ENCODE measurements at places on chromosomes 2 and 18.

DNA sequence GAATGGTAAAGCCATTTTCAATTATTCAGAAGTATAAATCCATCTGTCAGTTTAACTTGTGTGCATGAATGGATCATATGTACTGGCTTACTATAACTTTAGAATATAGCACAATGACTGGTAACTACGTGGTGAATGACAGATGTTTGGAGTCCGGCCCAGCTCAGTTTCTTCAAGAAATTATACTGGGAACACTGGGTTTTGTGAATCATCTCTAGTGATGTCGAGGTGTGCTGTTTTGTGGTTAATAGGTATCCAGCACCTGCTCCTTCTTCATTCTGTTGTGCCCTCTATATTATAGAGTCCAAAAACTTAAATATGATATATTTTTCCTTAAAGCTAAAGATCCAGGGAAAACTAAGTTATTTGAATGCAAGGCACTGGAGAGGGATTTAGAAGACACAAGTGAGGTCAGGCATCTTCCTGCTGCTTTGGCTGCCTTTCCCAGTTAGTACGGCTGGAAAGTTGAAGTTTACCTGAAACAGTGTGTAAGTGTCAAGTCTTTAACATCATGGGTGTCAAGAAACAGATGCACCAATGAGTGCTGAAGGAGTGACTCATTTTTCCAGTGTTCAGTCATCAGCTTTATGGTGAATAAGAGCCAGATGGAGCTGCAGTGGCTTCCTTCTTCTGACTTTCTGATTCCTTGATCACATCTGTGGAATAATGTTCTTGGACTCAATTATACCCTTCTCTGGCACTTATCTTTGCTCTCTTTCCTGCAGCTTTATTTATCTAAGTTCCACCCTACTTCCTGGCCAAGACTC lies 1079.5 kb upstream of the CELF4 start:
- no peak for DNase-seq

- DNase-seq, result no peak
These were observed 108.8 kb downstream of the LPIN1 start for GRCh38 chr2:11855064-11855760.

DNA sequence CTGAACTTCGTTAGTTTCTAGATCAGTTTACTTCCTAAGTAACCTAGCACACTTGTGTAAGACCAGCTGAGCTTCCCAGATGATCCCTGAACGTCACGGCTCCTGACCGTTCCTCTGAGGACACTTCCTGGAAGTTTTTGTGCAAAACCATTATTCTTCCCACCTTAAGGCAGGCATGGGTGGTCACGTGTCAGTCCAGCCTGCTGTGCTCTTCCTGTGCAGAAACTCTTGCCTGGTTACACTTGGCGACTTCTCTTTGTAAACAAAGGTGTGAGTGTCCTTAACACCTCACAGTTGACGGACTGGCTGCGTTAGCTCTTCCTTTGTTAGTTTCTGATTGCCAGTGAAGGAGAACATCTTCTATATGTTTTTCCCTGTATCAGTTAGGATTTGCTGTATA lies 118.3 kb downstream of the SH3RF3 start:
- DNase-seq, result no peak

DNA sequence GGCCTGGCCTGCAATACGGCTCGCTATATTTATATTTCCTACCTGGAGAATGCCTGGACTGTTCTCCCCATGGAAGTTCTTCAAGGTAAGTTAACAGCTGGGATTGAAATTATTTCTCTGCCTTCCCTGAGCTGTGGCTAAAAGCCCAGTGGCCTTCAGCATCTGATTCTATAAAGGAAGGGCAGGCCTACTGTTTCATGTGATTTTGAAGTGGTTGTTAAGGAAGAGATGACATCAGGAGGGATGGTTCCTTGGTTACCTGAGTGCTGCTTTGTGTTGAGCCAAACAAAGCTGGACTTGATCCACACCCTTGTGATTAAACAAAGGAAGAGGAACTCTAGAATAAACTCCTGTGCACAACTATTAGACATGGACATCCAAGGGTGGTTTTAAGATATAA lies 61.6 kb downstream of the MFSD6 start:
- no peak for DNase-seq

GRCh38 chr2:30584116-30584515 lies 137.1 kb downstream of the LCLAT1 start:
- DNase-seq, result peak; percentile 42

Data from GM10248 (cell line).